ENCODE measurements at places on chromosomes 16 and 17.

GRCh38 chr17:19766421-19767270, 18.5 kb upstream of the ALDH3A1 start:
- DNase-seq: peak; percentile 80

GRCh38 chr17:73950593-73950914, 252.9 kb upstream of the RPL38 start:
- DNase-seq: no peak

DNA sequence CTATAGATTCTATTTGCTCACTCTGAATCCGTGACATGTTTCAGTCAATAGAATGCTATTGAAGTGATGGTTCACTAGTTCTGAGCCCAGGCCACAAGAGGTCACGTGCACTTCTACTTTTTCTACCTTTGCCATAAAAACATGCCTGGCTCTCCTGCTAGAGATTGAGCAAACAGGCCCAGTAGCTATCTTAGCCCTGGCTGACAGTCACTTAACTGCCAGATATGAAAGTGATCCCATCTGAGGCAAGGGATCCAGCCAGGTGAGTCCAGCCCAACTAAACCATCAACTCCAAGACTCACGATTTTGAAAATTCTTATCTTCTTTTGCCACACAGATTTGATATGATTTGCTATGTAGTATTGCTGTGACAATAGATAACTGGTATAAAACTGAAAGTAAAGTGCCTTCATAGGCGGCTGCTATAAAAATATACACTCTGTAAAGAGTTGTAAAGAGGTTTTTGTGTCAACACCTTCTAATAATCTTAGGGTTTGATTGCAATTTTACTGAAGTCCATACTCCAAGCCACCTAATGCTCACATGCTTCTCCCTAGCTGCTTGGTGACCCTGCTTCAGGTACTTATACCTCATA, 937.7 kb upstream of the SOX9 start:
- DNase-seq: no peak

- DNase-seq: peak; percentile 41
These were observed 7.6 kb downstream of the RHBDF2 start for GRCh38 chr17:76493505-76494167.

- DNase-seq: peak; percentile 83
These were observed 483.1 kb upstream of the ERCC4 start for GRCh38 chr16:13436641-13437412.

DNA sequence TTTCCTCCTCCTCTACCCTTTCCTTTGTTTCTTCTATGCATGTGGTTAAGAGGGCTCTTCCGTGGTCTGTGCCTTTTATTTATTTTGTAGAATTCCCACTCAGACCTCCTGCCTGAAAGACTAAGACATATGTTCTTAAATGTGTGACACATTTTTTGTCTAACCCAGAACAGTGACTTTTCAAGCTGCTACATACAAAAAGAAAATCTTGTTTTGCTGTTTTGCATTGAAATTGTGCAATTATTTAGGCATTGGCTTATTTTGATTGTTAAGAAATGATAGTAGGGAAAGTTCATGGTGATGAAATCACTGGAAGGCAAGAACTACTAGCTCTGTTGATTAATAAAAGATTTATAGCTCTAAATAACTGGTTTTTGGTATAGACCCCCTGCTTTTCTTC, 76.8 kb downstream of the TUBD1 start:
- DNase-seq: no peak

- DNase-seq: no peak
These were observed 3.3 kb upstream of the CA7 start for GRCh38 chr16:66840883-66841282.

DNA sequence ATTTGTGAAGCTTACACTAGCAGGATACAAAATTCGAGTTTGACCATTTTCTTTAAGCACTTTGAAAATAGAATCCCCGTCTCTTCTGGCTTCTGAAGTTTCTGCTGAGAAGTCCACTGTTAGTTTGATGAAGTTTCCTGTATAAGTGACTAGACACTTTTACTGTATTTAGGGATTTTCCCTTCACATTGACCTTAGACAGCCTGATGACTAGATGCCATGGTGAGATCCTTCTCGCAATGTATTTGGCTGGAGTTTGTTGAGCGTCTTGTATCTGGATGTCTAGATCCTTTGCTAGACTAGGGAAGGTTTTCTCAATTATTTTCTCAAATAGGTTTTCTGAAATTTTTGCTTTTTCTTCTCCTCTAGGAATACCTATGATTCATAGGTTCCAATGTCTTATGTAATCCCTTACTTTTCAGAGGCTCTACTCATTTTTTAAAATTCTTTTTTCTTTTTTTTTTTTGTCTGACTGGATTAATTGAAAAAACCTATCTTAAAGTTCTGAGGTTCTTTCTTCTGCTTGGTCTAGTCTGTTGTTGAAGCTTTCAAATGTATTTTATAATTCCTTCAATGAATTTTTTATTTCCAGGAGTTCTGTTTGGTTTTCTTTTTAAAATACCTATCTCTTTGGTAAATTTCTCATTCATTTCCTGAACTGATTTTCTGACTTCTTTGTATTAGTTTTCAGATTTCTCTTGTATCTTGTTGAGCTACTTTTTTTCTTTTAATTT, 63.7 kb upstream of the ABCC11 start:
- DNase-seq: no peak

DNA sequence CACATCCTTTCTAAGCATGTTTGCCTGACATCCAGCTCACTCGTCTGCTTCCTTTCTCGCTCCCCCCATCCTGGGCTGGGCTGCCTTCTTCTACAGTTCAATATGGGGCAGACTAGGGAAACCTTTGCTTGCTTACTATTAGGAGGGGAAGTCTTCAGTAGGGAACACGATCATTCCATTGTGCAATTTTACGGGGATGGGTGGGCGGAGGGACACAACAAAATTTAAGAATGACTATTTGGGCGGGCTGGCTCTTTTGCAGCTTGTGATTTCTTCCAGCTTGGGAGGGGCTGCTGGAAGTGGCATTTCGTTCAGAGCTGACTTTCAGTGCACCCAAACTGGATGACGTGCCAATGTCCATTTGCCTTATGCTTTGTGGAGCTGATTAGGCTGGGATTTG, 25.4 kb downstream of the PCTP start:
- DNase-seq: no peak

DNA sequence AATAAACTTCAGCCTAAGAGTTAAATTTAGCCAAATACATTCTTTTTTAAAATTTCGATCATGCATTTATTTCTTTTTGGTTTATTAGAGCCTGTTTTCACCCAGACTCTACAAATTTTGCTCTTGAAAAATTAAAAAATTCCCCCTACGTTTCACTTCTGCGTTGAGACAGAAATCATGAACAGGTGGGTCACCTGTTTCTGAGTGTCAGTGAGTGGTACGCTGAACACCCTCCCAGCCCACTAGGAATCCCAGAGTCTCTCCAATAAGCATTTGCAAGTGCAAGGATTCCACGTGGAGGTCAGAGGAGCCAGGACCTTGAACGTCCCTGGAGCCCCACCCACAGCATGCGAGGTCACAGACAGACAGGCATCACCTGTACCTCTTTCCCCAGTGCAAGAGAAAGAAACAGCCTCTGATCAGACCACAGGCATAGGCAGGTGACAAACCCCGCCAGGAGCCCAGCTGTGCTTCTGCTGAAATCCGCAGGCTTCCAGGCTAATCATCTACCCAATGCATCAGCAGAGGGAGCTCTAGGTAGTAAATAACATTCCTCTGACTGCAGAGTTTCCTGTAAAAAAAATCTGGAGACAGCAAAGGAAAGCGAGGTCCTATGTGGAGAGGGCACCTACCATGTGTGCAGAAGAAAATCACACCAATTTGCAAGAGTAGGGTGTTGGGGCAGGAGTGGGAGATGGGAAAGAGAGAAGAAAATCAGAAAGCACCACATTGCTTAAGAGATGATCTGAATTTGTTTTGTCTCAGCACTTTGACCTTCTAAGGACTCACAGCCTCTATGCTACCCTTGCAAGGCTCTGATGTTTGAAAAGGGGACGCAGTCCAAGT, 5.9 kb upstream of the XYLT1 start:
- peak; percentile 64 for DNase-seq

GRCh38 chr16:68235108-68235886, 630 bp downstream of the ESRP2 start:
- no peak for DNase-seq

DNA sequence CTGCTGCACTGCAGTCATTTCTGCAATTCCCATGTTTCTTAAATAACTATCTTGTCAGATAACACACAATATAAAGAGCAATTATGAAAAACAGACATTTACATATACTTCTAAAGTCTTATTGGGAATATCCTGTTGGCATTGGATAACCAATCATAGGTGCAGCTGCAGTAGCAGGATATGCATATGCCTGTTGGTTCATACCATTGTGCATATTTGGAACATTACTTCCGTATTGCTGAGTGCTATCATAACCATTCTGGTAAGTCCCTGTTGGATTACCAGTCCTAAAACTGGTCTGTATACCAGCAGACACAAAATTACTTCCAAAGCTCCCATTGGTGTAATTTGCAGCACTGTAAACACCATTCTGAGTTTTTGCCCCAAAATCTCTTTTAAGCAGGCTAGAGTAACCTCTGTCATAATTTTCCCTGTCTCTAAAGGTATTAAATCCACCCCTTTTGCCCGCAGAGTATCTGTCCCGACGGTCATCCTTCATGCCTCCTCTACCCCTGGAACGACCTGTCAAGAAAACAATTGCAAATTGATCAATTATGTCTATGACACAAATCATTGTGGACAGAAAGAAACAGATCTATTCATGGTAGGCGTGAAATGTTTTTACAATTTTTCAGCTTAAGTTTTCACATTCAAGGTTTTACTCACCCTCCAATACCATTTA, 3.1 kb upstream of the POLG2 start:
- no peak for DNase-seq

DNA sequence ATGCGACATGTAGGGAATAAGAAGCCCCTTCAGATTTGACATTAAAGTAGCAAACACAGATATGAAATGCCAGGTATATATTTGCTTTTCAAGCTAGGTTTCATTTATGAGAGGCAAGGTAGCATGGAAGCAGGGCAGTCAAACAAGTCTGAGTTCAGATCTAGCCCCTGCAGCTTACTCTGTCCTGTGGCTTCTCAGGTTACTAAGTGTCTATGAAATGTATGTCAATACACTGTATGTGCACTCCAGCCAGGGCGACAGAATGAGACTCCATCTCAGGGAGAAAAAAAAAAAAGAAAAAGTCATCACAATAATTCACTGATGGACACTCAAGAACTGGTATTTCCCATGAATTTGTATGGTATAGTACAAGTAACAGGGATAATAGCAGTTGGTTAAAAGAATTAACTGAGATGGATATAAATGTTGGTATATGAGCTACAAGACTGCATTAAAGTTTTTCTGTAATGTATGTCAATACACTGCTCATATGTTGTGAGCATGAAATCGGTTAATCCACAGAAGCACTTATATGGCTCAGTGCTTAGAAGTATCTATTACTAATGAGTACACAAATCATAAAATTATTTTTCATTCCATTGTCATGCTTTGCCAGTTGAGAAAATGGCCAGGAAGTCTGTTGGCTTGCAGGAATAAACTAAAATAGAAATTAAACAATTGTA, 2.9 kb upstream of the WSB1 start:
- no peak for DNase-seq

Data from GM12865 (cell line).